ENCODE measurements at places on chromosomes 5 and 9. TPM values are rescaled to one million over a fixed set of nuclear protein-coding genes. Genes with fewer than 3 reads are reported as not detected.

- DNase-seq = no peak
These were observed 294.0 kb downstream of the MED10 start for GRCh38 chr5:6084376-6084775.

- no peak for DNase-seq
These were observed 189.4 kb downstream of the AUH start for GRCh38 chr9:91172329-91172728.

DNA sequence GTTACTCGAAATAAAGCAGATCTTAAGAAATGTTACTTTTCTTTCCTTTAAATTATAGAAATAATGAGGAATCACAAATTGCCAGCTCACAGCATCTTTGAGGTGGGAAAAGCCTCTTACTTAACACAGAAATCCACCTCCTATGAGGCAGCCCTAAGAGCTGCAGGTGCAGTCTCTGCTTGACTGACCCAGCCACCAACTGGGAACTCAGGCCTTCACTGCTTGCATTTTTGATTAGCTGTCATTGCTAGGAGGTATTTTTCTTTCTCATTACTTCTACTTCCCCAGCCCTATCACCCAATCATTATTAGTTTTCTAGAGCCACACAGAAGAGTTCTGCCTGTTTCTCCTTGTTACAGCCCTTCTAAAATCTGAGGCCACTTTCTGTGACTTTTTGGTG lies 416.5 kb upstream of the KLF4 start:
- DNase-seq = no peak

GRCh38 chr5:27220752-27221151 lies 182.4 kb upstream of the CDH9 start:
- no peak for DNase-seq

- peak; percentile 82 for DNase-seq
These were observed 2.9 kb downstream of the DNAJB5 start for GRCh38 chr9:34992376-34992951.

DNA sequence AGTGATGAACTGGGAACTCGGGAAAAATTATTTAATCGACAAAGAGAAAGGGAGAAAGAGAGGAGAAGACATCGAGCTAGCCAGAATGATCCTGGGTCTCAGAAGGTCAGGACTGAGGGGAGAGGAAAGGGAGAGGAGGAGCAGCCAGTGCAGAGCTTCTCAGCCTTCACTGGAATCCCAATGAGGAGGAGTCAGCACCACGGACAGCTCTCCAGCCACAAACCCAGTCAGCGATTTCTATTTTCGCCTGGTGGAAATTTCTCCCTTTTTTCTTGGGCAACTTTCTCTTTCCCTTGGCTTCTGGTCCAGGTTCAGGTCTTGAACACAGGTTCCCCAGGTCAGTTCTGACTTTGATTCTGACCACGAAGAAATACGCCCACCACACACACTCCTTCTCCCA lies 1.6 kb upstream of the BRINP1 start:
- peak; percentile 3 for DNase-seq

DNA sequence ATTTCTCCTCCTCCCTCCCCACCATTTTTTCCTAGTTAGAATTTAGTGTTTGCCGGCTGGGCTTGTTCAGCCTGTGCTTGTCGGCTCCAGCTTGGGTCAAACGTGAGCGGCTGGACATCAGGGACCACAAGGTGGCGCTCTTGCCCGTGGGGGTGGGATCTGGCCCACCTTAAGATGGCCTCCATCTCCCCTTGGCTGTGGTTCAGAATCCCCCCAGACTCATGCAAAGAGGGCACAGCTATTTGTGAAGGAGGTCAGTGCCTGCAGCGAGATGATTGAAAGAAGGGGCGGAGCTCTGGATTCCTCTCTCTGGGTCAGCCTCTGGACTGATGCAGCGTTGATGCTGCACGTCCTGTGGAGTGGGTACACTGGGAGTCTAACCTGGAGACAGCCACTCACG lies 283.3 kb upstream of the TUT7 start:
- DNase-seq = no peak

DNA sequence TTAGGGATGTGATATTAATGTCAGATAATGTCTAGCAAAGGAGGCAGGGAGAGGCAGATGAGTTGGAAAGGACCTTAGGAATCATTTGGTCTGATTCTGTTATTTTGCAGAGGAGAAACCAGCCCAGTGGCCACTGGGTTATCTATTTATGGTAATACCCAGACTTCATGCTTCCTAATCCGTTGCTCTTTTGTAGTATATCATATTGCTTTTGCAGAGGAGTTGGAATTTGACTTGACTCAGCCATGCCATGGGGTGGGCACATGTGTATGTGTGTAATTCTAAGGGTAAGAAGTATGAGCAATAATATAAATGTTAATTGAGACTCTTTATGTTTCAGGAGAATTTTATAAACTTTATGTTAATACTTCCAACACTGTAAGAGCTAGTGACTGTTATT lies 7.3 kb downstream of the GPR21 start:
- DNase-seq = no peak

DNA sequence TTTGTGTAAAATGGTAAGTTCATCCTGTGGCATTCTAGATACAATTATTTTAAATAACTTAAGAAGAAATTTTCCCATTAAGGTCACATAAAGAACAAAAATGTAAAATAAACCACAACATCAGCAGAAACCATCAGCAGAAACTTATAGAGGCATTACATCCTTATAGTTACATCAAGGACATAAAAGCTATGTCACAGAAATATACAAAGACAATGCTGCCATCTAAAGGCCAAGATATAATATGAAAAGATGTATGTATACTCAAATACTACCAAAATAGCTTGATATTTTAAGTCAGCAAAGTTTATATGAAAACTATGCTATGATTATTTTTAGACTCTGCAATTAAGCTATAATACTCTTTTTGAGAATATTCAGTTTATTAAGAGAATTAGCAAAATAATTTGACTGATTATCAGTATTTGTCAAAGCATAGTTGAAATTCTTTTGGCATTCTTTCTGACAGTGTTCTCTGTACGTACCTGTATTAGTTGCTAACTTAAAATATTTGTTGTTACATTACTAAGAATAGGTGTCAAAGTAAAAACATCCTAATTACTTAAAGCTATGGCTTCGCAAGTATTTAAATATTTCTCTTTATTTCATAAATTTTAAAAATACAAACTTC lies 36.2 kb downstream of the FBXL17 start:
- peak; percentile 49 for DNase-seq

Gene RCL1
- 10.3 TPM for total RNA-seq

Gene HTR1A
- total RNA-seq = not detected

Gene CNTLN
- total RNA-seq = 9.7 TPM

GRCh38 chr5:123538670-123539459 lies 26.9 kb downstream of the CSNK1G3 start:
- no peak for DNase-seq

DNA sequence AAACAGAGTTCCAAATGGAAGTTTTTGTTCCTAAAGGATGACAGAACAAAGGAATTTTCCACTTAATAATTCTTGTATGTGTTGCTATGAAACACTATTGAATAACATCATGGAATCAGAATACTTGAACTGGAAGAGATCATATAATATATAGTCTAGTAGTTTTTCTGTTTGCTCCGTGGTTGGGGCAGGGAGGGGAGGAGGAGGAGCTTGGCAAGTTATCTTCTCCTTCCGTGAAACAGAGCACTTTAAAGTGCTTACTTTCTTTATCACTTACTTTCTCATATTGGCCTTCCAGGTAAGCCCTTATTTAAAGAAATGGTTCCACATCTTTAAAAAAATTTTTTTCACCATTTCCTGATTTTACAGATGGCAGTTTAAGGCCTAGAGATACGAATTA lies 165.9 kb upstream of the TLX3 start:
- DNase-seq = no peak

Gene PNPLA7
- total RNA-seq = 0.36 TPM

GRCh38 chr5:121967187-121967586 lies 5.4 kb downstream of the SRFBP1 start:
- no peak for DNase-seq

Gene ABO
- total RNA-seq = not detected

- DNase-seq = no peak
These were observed 8.2 kb upstream of the RALGDS start for GRCh38 chr9:133129001-133129795.

Gene SNCAIP
- total RNA-seq = 4.7 TPM

Gene PCDHGB1
- total RNA-seq = 2.0 TPM

Data from A172 (cell line).